ENCODE measurements at places on chromosomes 4 and X. TPM values are rescaled to one million over a fixed set of nuclear protein-coding genes. Genes with fewer than 3 reads are reported as not detected.

GRCh38 chrX:118740276-118740889, 13.0 kb downstream of the IL13RA1 start:
- DNase-seq, result no peak

DNA sequence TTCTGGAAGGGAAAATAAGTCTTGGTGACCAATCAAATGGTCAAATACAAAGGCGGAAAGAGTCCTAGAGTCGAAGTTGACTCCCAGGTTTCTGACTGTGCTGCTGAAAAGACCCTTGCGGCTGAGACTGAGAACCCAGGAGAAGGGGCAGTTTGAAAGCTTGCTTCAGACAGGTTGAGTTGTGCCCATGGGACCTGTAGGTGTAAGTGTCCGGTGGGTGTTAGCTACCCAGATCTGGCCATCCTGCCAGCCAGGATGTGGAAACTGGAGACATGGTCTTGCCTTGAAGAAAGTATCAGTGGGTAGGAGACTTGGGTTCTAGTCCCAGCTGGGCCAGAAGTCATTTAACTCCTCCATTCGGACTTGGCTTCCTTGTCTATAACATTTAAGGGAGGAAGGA, 275.2 kb downstream of the EVC2 start:
- DNase-seq, result no peak

GRCh38 chrX:11597479-11597878, 68.2 kb downstream of the ARHGAP6 start:
- no peak for DNase-seq

DNA sequence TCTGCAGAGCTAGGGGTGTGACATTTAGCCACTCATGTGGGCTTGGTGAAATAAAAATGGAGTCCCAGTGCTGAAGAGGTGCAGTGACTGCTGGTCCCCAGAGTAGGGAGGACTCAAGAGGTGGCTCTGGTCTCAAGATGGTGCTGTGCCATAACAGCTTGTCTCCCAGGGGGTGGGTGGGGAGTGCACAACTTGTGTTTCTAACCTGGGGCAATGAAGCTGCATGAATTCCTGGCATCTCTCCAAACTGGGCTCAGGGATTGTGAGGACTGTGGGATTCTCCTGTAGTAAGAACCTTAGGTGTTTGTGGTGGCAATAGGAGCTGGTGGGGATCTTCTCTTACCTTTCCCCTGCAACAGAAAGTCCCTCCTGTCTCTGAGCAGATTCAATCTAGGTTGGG, 278.9 kb upstream of the SFRP2 start:
- DNase-seq, result no peak

GRCh38 chr4:7392438-7393421, 42.0 kb downstream of the PSAPL1 start:
- peak; percentile 50 for DNase-seq

- DNase-seq, result peak; percentile 17
Observed at GRCh38 chrX:1425381-1425780, 27.3 kb downstream of the ASMTL start.

- no peak for DNase-seq
Observed at GRCh38 chr4:153571006-153571545, 104.9 kb downstream of the TMEM131L start.

GRCh38 chrX:35166023-35166422, 223.4 kb downstream of the FAM47B start:
- DNase-seq, result no peak

GRCh38 chr4:153570228-153570973, 104.2 kb downstream of the TMEM131L start:
- DNase-seq, result no peak

- no peak for DNase-seq
Observed at GRCh38 chrX:130378024-130378669, 7.3 kb downstream of the GPR119 start.

DNA sequence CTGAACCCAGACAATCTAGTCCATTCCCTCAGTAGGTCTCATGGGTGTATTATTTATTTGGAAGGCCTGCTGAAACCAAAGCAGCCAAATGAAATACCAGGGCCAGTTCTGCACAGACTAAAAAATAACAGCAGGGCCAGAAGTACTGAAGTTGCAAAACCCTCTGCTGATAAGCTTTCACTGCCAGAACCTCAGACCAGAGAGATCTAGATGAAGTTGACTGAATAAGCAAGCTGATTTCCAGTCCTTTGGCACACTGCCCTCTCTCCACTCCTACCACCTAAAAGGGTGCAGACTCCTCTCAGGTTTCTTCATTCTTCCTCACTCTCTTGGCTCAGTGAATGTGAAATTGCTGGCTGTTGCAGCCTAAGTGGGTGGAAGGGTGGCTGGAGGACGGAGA, 276.7 kb upstream of the KLF3 start:
- peak; percentile 87 for DNase-seq

- no peak for DNase-seq
Observed at GRCh38 chr4:158856852-158857251, 88.0 kb downstream of the FNIP2 start.

DNA sequence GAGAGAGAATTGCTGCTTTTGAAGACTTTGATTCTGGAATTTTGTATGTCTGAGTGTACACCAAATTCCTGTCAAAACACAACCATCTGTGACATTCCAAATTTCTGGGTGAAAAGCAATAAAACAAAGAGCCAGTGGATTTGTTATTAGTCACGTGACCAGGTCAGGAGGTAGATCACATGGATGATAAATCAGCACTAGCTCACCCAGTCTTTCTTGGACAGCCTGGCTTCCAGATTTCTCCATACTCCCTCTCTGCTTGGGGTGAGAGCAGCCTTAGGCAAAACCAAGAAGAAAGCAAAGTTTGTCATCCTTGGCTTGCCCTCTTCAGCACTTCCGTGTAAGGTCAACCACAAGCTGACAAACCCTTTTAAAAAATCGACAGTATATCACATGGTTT, 194.2 kb downstream of the CLCN4 start:
- DNase-seq, result no peak

DNA sequence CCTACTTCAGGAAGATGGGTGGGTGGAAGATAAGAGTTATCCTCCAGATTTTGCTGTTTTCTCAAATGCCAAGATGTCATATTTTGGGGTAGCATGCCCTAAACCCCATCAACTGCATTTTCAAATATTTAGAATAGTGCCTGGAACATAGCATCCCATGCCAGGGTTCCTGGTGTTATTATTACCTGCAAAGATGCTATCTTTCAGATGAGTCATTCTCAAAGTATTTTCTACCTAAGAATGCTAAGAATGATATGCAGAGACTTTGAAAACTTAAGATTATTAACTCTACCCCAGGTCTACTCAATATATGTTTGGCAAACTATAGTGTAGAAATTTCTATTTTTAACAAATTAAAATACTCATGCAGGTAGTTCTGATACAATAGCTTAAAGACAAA, 934.3 kb upstream of the SLIT2 start:
- no peak for DNase-seq

GRCh38 chr4:62191451-62192240, 991.5 kb downstream of the ADGRL3 start:
- DNase-seq, result no peak

DNA sequence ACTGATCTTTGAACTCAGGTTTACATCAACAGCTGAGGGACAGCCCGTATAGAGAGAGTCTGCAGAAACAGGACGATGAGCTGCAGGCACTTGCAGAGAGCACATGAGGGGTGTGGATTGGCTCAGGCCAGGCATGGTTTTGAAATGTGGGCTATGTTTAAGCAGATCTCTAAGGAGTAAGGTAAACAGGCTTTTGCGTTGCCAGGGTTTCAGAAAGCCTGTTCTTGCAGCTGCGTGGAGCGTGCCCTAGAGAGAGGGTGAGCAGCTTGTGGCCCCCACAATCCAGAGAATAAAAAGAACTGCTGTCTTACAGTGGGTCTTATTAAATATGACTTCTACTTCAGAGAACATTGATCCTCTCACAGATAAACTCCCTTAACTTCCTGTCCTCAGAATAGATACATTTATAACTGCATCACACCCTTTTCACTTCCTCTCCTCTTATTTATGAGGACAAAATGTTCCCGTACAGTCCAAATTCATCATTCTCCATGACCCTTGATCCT, 64.1 kb downstream of the TMA16 start:
- no peak for DNase-seq

GRCh38 chr4:8737075-8737474, 134.6 kb downstream of the HMX1 start:
- no peak for DNase-seq

DNA sequence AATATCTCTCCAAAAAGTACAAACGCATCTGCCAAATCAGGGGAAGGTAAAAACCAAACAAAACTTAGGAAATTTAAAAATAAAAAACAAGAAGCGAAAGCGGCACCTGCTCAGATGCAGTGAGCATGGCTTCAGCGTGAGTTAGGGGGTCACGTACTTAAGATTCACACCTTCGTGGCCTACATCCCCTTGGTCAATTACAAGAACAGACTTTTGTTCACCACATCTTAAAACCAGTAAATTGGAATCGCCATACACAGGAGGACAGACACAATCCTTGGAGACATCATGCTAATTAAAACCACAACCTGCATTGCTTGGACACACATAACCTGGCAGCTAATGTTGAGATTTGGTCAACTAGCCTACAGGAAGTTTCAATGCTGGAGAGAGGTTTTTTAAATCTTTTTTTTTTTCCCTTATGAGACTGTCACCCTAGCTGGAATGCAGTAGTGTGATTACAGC, 12.5 kb upstream of the SEL1L3 start:
- DNase-seq, result no peak

DNA sequence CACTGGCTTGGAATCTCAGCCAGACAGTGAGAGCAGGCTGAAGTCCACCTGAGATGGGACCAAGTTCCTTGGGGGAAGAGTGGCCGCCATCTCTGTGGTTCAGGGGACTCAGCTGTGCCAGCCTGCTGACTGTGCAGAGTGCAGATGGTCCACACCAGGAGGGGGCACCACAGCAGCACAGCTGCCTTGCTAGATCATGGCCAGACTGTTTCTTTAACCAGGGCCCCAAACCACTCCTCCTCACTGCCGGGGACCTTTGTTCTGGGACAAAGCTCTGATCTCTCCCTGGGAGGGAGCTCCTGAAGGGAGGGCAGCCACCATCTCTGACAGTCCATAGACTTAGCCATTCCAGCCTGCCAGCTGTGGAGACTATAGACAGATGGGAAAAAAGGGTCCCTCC, 2189.6 kb downstream of the PCDH7 start:
- DNase-seq, result no peak

DNA sequence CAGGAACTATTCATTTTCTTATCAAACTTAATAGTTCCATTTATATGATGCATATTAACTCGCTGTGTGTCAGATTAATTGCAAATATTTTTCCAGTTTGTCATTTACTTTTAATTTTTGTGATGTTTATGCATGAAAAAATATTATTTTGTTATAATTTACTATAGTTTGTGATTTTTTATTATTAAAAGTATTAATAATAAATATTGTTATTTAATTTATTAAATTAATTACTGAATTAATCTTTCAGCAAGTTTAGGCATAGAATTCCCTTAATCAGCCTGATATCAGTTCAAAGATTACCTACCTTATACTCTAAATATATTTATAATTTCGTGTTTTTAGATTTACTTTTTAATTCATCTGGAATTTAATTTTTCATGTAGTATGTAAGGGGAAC, 15.5 kb upstream of the ATOH1 start:
- DNase-seq, result no peak

- no peak for DNase-seq
Observed at GRCh38 chr4:111040904-111041303, 418.0 kb upstream of the PITX2 start.

GRCh38 chrX:44778254-44778653, 65.6 kb upstream of the DUSP21 start:
- DNase-seq, result no peak

GRCh38 chr4:152591876-152592275, 56.0 kb upstream of the FBXW7 start:
- DNase-seq, result no peak

DNA sequence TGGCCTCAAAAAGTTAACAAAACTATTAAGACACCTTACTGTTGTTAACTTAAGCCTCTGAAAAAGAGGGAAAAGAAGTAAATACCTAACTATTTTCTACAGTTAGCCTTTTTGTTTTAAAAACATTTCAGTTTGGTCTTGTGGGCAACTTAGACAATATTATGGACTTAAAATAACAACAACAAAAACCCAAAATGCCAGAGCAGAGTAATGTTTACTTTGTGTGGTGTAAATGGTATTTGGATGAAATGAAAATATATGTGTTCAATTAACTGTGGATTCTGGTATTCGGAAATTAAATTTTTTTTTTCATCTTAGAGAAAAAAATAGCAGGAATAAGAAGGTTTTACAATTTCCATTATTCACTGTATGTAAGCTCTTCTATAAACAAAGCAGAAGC, 79.6 kb upstream of the NPNT start:
- no peak for DNase-seq

DNA sequence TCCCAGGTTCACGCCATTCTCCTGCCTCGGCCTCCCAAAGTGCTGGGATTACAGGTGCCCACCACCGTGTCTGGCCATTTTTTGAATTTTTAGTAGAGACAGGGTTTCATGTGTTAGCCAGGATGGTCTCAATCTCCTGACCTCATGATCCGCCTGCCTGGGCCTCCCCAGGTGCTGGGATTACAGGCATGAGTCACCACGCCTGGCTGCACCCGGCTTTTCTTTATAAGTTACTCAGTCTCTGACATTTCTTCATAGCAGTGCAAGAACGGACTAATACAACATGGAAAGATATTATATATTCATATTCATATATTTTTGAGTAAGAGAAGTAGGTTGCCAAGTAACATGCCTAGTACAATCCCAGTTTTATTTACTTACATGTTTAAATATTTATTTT, 22.9 kb downstream of the SHROOM3 start:
- DNase-seq, result no peak

DNA sequence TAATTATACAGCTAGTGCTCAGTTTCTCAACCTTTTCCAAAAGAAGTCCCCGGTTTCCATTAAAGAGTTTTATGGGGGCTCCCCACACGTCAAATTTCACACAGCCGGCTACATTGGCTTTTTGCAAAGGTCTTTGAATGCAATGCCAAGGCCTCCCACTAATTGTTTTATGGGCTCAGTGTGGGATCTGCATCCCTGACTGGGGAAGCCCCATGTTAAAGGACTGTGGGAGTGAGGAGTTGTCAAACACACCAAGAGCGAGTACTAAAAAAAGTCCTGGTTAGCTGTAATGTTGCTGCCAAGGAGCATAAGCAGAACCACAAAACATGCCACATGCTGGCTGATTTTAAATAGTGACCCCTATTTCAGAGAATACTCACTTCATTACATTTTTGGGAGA, 162.6 kb downstream of the BMPR1B start:
- DNase-seq, result no peak

Gene HGFAC
- polyA plus RNA-seq, result 1.5 TPM

Gene GAGE13
- polyA plus RNA-seq, result not detected

Gene HPGDS
- 0.26 TPM for polyA plus RNA-seq

Gene MAOA
- polyA plus RNA-seq, result 96.8 TPM

Gene TBL1X
- 8.9 TPM for polyA plus RNA-seq

Gene SLITRK4
- 1.0 TPM for polyA plus RNA-seq
